ENCODE measurements at places on chromosomes 5 and 9.

GRCh38 chr5:95850391-95850894 is 27.9 kb upstream of the GLRX start:
- DNase-seq: no peak

GRCh38 chr9:22175972-22176545 is 167.0 kb upstream of the CDKN2B start:
- no peak for DNase-seq

DNA sequence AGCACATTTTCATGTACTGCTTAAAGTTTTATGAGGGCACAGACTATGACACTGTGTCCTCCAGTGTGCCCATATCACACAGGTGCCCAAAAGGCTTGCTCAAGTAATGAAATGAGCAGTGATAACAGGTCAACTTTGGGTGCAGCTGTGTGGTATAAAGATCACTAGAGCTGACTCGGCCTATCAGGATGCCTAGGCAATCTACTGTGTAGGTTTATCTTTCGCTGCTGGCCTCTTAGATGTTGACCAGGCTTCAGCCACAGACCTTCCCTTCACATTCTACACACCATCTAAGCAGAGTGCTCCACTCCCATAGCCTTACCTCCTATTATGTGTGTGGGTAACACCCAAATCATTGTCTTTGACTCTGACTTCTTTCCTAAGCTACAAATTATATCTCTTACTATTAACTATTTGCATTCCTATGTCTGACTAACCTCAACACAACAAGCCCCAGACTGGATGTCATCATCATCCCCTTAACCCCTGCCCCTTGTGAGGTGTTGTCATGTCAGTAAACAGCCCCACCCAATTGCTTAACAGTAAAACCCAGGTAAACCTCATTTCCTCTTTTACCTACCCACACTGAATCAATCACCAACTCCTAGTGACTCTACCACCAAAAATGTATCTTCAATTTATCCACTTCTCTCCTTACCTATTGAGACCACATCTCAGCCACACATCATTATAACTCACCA is 2.5 kb downstream of the SREK1IP1 start:
- DNase-seq: no peak

DNA sequence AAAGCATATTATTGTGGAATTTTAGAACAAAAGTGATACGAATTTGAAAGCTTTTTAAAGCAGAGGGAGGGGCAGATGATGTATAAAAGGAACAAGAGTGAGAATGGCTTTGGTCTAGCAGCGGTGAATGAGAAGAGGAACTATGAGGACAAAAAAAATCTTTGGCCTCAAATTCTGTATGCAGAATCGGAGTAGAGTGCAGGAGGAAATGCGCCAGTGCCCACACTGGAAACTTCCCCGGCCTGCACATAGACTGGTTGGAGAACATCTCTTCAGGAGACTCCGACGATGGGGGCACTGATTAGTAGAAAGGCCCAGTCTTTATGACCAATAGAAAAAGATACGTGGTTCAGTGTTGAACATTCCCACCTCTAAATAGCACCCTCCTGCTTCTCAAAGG is 51.3 kb downstream of the SLC46A2 start:
- DNase-seq: no peak
